ENCODE measurements at places on chromosomes 6 and 20.

- no peak for DNase-seq
These were observed 327.3 kb downstream of the HDGFL1 start for GRCh38 chr6:22896696-22897095.

- no peak for DNase-seq
These were observed 139.9 kb downstream of the HIVEP2 start for GRCh38 chr6:142805042-142805441.

DNA sequence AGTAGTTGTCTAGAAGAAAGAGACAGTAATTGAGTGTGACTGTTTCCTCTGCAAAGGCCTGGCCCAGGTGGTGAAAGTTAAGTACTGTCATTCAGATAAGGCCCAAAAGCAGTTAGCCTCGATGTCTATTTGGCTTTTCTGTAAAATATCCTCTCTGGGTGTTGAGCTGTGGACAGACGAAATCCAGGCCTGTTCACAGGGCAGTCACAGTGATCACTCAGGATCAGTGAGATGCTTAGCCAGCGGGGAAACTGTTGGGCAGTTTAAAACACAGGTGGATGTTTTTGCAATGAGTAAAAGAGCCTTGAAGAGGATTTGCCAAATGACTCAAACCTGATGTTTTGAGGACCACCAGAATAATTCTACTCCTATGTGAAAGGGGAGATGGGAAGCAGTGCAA, 22.0 kb upstream of the PRDM1 start:
- no peak for DNase-seq

DNA sequence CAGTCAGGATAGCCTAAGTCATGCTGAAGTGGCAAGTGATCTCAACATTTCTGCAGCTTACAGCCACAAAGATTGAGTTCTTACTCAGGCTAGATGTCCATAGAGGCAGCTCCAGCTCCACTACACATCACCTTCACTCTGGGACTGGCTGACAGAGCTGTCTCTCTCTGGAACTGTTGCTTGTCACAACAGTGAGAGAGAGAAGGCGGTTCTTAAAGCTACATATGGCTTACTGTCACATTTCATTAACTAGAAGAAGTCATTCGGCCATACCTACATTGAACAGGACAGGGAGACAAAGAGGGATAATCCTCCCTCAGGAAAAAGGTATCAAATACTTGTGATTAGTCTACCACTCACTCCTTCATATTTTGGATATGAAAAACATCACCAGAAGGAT, 914.9 kb upstream of the FLRT3 start:
- no peak for DNase-seq

- no peak for DNase-seq
These were observed 14.8 kb upstream of the NPEPL1 start for GRCh38 chr20:58677808-58678207.

DNA sequence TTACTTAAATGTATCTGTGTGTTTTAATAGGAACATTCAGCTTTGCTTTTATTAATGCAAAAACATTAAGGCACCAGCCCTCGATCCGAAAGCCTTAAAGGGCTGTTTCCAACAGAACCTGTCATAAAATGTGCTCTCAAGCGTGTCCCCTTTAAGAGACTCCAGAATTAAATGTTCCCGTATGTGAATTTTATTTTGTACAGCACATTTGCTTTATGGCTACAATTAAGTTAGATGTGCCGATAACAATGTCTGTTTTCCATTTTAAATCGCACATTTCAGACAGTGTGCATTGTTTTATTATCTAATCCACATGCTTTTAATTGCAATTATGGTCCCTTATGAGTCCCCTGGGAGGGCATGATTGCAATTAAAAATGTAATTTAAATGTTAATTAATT, 198.9 kb downstream of the TSHZ2 start:
- no peak for DNase-seq

DNA sequence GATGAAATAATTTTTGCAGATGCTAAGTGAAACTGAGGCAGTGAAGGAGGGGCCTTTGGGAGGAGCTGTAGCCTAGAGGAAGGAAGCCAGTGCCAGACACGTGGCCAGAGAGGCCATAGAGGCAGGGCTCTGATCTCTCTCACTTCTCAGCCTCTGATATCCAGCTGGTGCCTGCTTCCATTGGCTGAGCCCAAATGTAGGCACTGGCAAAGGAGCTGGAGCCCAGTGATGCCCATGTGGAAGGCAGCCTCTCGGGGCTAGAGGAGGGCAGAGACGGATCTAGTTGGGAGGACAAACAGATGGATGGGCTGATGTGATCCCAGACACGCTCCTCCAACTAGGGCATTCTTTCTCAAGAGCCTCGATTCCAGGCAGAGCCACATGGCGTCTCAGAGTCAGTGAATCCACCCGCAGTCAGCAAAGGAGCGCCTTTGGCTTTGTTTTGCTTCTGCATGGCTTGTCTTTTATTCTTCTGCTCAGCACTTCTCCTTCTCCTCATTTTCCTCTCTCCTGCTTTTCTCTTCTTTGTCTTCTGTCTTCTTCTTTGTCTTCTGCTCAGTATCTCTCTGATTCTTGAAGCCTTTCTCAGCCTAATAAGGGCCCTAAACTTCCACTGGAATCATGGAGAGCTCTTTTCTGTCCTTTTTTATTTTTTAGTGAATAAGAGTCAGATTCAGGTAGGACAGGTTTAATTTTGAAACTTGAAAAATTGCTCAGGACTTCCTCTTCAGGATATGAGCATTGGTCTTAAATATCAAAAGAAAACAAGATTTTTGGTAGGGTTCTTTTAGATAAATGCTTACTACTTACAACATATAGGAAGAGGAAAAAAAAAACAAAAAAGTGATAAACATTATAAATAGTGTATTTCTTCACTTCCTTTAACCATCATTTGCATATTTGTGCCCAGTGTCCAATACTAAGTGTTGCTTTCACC, 41.8 kb downstream of the CYP24A1 start:
- no peak for DNase-seq

- no peak for DNase-seq
These were observed 102.4 kb downstream of the MTHFD1L start for GRCh38 chr6:150967910-150968309.

DNA sequence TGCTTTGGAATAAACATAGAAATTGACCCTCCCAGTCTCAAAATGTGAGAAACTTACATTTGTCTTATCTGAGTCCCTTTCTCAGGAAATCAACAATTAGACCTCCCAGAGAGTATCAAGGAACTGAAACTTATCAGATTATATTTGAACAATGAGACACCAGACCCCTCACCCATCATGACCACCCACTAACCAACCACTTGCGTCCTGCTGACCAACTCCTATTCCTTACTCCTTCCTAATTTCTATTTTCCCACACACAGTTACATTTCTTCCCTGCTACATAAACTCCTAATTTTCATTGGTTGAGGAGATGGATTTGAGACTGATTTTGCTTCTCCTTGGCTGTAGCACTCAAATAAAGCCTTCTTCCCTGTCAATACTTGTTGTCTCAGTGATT, 97.9 kb downstream of the TPBG start:
- no peak for DNase-seq

GRCh38 chr6:125974214-125974866, 12.0 kb upstream of the TRMT11 start:
- DNase-seq = no peak

- no peak for DNase-seq
These were observed 17.5 kb upstream of the SPDEF start for GRCh38 chr6:34573567-34574183.

DNA sequence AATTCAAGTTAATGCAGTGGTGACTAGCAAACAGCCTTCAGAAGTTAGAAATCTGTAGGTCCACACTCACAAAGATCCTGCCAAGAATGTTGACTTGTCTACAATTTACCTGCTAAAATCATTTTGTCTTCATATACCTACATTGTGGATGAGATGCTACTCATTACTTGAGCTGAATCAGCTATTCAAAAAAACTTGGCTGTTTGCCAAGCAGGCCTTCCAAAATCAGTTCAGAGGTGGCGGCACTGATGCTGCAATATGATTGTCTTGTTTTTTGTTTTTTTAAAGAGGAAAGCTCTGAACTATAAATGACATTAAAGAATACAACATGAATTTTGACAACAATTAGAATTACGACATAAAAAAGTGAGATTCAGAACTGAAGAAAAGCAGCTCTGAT, 354.7 kb upstream of the KHDRBS2 start:
- DNase-seq = no peak

DNA sequence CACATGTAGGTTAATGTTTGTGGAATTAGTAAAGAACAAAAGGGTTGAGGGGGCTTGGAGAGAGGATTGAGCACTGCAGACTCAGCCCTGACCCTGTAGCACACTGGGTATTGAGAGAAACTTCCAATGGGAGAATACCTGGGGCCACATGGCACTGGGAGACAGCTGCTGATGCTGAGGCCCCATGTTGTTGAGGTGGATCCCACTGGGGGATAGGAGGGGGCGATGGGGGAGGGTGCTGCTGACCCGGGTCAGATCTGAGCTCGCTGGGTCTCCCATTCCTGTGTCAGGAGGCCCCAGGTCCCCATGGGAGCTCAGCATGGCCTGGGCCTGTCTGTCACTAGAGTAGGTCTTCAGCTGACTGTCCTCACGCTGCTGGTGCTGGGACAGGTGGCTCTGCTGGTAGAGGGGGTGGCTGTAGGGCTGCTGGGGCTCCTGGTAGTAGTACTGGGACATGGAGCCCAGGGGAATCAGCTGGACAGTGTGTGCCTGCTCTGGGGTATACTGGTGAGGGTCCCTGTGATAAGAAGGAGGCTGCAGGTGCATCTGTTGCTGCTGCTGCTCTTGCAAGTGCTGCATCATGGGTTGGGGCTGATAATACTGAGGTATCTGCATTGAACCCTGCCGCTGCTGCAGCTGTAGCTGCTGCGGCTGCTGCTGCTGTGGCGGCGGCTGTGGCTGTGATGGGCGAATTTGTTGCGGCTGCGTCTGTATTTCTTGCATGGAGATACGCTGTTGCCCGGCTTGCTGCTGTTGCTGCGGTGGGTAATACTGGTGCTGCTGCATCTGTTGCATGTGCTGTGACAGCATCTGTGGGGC, 50.6 kb upstream of the MRPS10 start:
- DNase-seq = no peak

- DNase-seq = no peak
These were observed 203.9 kb downstream of the PHF3 start for GRCh38 chr6:63839485-63839884.

- DNase-seq = no peak
These were observed 331.9 kb upstream of the JARID2 start for GRCh38 chr6:14913931-14914330.
